ENCODE measurements at places on chromosomes 7 and 10.

GRCh38 chr7:31007634-31008033, 43.9 kb downstream of the GHRHR start:
- DNase-seq = no peak

- no peak for DNase-seq
Observed at GRCh38 chr7:47342296-47343060, 239.4 kb downstream of the TNS3 start.

GRCh38 chr7:10085231-10085630, 888.4 kb upstream of the PHF14 start:
- no peak for DNase-seq

DNA sequence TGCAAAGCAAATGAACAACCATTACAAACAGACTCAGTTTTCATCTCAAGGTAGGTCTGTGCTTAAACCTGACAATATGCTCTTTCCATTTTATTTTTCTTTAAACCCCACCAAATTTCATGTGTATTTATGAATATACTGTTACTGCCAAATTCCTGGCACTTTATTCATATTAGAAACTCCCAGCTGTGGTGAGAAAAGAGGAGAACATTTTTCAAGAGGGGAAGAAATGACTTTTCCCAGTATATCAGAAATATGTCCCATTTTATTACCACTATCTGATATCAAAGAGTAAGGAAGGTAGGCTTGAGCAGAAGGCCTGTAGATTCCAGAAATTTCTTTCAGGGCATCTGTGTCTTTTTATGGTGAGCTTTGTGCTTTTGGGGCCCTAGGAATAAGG, 189.6 kb downstream of the ADAM12 start:
- DNase-seq = no peak

DNA sequence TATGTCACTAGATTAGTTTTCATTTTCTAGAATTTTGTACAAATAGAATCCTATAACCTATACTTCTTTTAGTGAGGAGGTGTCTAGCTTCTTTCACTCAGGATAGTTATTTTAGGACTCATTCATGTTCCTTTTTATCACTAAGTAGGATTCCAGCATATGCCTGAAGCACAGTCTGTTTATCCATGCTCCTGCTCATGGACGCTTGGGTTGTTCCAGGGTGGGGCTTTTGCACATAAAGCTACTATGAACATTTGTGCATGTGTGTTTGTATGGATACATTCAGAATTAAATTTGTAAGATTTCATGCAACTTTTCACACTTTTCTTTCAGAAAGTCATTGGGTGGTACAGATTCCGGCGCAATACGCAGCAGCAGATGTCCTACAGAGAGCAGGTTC, 24.6 kb downstream of the ABRAXAS2 start:
- DNase-seq = no peak

DNA sequence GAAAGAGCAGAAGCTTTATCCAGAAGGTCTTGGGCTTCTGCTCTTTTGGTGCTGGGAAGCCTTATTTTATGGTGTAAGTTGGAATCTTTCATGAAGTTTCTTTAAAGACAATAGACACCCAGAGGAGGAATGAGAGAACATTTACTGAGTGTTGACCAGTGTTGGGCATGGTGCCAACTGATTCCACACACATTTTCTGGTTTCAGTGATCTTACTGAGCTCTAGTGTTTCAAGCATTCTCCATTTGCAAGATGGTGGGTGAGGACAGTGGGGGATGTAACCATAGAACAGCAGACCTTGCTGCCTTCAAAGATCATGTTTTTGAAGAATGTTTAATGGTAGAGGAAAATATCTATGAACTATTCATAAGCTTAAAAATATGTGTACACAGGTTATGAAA, 114.6 kb downstream of the LRMDA start:
- no peak for DNase-seq

GRCh38 chr7:2978408-2978807, 65.3 kb downstream of the CARD11 start:
- no peak for DNase-seq

GRCh38 chr10:50316695-50317648, 65.7 kb upstream of the ASAH2 start:
- DNase-seq = no peak

- no peak for DNase-seq
Observed at GRCh38 chr10:11097686-11098085, 80.0 kb downstream of the CELF2 start.

- no peak for DNase-seq
Observed at GRCh38 chr7:32916006-32916405, 24.4 kb upstream of the KBTBD2 start.

GRCh38 chr7:18235819-18236218, 208.2 kb upstream of the PRPS1L1 start:
- DNase-seq = no peak

DNA sequence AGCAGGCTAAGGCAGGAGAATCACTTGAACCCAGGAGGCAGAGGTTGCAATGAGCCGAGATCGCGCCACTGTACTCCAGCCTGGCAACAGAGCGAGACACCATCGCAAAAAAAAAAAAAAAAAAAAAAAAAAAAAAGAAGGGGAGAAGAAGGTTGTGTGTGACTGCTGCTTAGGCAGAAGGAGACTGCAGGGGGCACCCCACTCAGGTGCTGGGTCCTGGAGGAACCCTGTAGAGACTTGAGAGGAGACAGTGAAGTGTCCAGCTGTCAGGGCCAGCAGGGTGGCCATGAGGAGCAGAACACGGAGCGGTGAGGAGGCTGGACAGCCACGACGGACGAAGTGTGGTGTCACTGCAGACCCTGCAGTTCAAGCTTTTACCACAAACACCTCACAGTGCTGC, 99.0 kb upstream of the NMT2 start:
- DNase-seq = no peak

Measured in K562 (cell line).